ENCODE measurements at places on chromosomes 4 and X.

GRCh38 chr4:101972791-101973190 lies 182.3 kb downstream of the BANK1 start:
- no peak for DNase-seq

GRCh38 chr4:10620935-10621488 lies 63.6 kb downstream of the CLNK start:
- DNase-seq: no peak

DNA sequence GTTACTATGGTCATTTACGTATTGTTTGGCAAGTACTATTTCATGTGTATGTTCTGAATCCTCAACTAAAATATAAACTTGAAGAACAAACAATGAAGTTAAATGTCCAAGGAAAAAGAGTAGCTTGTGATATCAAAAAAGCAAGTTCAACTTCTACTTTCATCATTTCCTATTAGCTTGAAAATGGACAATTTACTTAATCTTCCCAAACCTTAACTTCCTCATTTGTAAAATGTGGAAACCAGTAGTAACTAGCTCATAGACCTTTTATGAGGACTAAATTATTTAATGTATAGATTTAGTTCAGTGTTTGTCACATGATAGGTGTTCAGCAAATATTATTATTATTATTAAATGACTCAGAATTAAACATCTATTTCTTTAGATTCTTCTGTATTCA lies 276.8 kb upstream of the TET2 start:
- DNase-seq: no peak

GRCh38 chr4:54400802-54401201 lies 171.7 kb downstream of the PDGFRA start:
- no peak for DNase-seq

DNA sequence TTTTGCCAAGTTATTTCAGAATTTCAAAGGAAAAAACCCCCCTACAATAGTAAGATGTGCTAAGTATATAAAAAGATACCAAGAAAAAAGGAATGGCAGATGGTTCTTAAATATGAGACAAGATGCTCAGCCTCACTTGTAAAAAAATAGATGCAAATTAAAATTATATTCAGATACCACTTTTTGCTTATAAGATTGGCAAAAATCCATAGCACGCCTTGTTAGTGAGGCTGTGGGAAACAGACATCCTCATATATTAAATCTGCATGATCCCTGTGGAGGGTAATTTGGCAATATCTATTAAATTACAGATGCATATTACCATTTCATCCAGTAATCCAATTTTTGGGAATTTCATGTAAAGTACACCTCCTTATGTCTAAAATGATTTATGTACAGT lies 62.5 kb upstream of the PDHA1 start:
- DNase-seq: no peak

DNA sequence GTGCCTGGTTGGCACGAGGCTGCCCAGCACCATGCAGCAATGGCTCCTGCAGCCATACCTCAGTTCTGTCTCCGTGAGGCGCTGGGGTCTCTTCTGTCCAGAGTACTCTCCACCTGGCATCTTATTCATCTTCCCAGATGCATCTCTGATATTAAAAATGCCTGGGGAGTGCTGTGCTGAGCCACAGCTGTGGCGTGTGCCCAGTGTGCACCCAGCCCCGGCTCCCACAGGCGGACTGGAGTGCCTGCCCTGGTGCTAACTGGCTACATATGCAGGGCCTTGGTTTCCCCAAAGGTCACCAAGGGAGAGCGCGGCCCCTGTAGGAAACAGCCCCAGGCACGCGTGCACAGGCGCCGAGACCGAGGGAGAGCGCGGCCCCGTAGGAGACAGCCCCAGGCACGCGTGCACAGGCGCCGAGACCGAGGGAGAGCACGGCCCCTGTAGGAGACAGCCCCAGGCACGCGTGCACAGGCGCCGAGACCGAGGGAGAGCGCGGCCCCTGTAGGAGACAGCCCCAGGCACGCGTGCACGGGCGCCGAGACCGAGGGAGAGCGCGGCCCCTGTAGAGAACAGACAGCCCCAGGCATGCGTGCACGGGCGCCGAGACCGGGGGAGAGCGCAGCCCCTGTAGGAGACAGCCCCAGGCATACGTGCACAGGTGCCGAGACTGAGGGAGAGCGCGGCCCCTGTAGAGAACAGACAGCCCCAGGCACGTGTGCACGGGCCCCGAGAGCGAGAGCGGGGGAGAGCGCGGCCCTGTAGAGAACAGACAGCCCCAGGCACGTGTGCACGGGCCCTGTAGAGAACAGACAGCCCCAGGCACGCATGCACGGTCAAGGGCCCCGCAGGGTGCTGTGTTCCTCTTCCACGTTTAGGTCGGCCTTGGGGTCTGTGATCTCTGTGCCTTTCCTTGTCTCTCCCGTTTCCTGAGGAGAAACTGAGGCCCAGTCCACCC lies 14.5 kb downstream of the TMEM175 start:
- no peak for DNase-seq

GRCh38 chr4:83112231-83112630 lies 2.3 kb downstream of the PLAC8 start:
- no peak for DNase-seq

- DNase-seq: peak; percentile 54
Measured at GRCh38 chr4:3294401-3295241, 1.8 kb downstream of the RGS12 start.

GRCh38 chrX:18643243-18643642 lies 28.7 kb downstream of the RS1 start:
- DNase-seq: no peak

DNA sequence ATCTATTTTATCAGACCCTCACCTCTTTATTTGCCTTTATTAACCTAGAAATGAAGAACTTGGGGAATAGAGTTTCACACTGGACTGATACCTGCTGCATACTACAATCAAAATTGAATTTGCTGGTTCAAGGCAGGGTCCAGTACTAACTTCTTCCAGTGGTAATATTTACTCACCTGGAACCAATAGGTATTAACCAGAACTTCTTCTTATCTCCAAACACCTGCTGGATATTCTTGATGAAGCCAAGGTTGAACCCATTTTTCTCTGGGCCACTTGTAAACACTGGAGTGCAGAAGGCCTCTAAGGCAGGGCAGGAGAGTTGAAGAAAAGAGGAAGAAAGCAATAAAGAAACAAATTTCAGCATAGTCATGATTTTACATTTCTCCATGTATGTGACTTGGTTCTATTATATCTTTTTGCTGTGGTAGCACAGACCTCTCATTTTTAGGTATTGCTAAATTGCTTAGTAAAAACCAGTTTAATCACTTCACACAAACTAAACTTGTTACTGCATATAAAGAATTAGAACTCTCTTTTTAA lies 101.1 kb downstream of the ZDHHC15 start:
- DNase-seq: no peak

DNA sequence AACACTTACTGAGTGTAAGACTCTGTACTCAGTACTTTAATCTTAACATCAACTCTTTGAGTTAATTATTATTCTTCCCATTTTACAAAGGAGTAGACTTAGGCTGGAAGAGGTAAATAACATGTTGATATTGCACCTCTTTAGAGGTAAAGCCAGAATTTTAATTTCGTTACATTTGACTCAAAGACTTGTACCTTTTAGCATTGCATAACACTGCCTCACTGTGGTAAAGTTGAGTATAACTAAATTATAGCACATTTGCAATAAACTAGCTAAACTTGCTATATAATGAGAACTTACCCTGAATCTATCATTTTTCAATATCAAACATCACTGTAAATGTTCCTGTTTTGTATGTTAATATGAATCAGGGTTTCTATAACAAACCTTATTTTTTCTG lies 218.5 kb downstream of the PRR32 start:
- DNase-seq: no peak

DNA sequence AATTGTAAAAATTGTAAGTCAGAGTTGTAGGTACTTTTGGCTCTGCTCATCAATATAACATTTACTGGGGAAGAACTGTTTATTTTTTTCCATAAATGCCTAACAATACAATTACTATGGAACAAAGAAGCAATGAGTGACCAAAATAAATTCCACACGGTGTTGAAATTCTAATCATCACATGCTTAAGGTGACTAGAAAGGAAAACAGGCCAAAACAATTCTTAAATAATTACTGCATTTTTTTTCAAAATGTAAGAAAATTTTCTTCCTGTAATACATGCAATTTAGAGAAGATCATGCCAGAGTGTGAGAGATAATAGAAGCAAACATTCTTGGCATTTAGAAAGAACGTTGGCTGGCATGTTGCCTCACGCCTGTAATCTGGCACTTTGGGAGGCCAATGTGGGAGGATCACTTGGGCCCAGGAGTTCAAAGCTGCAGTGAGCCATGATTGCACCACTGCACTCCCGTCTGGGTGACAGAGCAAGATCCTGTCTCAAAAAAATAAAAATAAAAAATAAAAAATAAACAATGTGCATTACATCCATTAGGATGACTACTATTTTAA lies 22.5 kb downstream of the C4orf46 start:
- no peak for DNase-seq

DNA sequence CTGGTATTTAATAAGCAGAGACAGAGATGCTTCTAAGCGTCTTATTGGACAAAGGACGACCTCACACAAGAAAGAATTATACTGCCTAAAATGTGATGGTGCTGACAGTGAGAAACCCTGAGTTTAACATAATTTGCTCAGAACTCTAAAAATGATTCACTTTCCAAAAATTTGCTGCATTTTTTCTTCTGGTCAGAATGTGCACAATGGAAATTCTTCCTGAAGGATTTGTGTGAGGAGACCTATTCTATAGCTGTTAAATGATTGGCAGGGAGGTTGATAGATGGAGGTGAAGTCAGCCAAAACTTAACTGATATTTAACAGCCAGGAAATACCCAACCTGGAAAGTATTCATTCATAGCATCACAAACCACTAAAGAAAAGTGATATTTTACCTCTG lies 1.7 kb downstream of the MAGEC3 start:
- DNase-seq: no peak

- DNase-seq: no peak
Measured at GRCh38 chr4:153912301-153912700, 123.4 kb upstream of the SFRP2 start.

- no peak for DNase-seq
Measured at GRCh38 chr4:47425628-47426027, 37.9 kb downstream of the COMMD8 start.

DNA sequence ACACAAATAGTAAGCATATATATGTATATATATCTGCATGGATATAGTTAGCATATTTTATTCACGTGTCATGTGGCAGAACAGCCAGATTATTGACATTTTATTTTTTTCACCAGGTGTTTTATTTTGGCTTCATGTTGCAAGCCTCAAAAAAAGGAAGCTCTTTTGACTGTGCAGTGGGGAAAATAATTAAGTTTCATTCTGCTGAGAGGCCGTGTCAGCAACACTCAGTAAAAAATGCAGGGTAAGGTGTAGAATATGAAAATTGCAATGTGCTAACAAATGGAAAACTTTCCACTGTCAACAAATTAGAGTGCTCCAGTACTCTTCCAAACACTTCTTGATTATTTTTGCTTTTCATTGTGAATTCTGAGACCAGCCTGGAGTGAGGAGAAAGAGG lies 511.5 kb downstream of the GLUD2 start:
- no peak for DNase-seq

- DNase-seq: no peak
Measured at GRCh38 chrX:151929126-151929525, 16.4 kb downstream of the MAGEA4 start.

- DNase-seq: no peak
Measured at GRCh38 chr4:105369988-105370387, 103.9 kb downstream of the PPA2 start.

DNA sequence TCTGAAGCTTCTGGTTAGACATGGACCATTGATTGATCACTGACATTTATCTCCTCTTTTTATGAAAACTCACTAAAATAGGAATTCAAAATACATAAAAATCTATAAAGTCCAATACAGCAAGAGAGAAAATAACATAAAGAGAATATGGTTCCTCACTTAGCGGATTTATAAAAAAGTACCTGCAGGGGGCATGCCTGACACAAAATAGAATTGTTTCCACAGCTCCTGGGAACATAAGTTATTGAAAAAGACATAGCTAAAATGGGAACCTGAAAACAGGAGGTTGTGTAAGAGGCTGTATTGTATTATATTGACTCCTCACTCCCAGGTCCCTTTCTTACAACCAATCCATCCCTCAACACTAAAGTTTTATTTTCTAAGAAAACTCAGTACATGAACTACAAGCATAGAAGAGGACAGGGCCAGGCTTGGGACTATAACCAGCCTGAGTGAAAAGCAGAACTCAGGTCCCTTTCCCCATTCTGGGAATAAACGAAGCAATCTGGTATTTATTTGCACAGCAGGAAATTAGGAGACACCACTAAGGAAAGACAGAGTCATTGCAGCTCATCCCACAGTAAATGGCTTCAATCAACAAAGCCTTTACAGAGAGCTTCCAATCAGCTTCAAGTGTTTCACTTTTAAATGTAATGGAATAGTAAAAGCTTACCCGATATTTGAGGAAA lies 121.1 kb upstream of the NDST4 start:
- no peak for DNase-seq

DNA sequence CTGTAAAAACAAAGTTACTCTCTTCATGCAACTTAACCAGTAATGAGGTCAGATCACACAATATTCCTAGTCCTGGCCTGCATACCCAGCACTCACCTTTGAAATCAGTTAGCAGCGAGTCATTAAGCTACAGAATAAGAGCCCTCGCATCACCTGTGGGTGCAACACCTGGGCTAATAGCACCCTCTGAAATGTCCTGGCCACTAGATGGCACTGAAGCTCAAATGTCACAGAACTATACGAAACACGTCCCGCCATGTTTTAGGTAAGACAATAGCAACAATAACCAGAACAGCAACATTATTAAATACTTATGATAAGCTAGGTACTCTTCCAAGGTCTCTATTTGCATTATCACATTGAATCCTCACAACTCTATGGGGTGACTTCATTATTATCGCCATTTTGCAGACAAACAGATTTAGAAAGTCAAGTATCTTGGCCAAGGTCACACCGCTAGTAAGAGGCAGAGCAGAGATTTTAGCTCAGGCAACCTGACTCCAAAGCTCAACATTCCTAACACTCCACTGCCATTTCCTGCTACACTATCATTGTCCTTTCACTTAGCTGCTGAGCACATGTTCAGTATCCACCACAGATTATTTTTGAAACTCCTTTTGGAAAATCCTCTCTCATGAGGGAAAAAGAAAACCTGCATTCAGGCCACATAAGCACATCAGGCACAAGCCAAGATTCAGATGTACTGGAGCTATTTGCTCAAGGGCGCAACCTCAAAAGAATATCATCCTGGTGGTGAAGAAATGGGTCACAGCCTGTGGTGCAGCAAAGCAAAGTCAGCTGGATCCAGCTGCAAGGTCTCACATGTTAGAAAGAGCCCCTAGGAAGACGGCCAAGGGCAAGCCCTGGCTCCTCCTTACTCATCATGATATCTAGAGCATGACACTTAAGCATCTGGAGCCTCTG lies 59.5 kb upstream of the KDR start:
- no peak for DNase-seq

Data from sciatic nerve (tissue), 2 donors.